ENCODE measurements at places on chromosomes 5 and 9.
A peak's percentile ranks its signal among the peaks of the same experiment; 100 is the strongest.

DNA sequence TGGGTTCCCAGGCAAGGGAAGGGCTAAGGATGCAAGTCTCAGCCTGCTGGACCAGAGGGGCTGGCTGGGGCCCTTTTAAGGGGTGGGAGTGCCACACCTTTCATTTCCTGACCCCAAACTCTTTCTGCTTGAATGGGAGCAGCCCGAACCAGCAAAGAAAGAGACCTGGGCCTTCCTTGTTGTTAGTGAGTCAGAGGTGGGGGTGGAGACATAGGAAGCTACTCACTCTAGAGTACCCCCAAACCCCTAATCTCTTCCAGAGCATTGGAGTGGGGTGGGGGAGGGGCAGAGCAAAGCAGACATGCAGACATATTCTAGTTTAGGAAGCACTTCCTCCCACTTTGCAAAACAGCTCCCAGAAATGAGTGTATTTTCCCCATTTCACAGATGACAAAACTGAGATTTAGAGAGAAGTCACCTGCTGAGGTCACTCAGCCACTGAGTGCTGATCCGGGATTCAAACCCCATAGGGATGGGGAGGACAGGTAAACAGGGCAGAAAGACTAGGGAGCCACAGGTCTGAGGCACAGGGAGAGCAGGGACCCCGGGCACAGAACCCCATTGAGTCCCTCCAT is 6.0 kb upstream of the AQP3 start:
- no peak for DNase-seq

GRCh38 chr9:75612754-75613153 is 277.7 kb upstream of the PCSK5 start:
- DNase-seq = no peak

GRCh38 chr9:129174724-129175514 is 3.1 kb downstream of the IER5L start:
- no peak for DNase-seq

DNA sequence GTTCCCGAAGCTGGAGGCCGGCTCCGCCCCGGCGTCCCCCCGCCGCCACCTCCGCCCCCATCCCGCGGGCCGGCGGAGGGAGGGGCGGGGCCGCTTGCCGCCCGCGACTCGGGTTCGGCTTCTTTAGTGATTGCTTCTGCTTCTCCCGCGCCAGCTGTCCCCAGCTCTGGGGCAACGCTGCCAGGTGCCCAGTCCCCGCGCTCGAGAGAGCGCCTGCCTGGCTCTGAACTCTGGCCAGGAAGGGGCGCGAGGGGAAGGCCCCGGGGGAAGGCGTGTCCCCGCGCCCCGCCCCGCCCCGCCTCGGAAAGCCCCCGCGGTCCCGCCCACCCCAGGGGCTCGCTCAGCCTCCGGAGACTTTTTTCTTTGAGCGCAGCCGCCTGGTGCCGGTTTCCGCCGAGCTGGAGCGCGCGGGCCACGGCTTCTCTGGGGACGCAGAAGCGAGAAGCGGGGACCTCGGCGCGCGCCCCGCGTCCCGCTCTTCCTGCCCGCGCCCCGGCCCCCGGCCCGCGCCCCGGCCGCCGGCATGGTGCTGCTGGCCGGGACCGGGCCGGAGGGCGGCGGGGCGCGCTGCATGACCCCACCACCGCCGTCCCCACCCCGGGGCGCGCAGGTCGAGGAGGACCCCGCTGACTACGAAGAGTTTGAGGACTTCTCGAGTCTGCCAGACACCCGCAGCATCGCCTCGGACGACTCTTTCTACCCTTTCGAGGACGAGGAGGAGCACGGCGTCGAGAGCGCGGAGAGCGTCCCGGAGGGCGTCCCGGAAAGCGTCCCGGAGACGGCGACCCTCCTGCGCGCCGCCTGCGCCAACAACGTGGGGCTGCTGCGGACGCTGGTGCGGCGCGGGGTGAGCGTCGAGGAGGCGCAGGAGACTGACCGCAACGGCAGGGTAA is at the start of gene ANKRD33B:
Gene ANKRD33B, plus strand, starts transcription at position 126 of the 893 bp plus-strand sequence. Its CDS starts 398 bp downstream, at position 524.
- DNase-seq = no peak

GRCh38 chr5:72612810-72613209 is 105.6 kb upstream of the ZNF366 start:
- DNase-seq = no peak

DNA sequence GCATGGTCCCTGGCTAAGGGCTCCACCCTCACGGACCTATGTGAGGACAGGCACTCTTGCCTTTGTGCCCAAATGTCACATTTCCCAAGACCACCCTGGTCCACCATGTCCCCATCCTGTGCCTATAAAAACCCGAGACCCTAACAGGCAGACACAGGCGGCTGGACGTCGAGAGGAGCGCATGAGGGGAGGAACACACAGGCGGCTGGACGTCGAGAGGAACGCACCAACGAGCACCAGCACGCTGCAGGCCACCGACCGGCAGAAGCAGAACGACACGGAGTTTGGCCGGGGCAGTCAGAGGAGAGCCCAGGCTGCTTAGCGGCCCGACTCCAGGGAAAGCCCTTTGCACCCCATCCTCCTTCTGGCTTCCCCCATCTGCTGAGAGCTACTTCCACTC is 119.9 kb downstream of the ADAMTS2 start:
- DNase-seq = no peak

DNA sequence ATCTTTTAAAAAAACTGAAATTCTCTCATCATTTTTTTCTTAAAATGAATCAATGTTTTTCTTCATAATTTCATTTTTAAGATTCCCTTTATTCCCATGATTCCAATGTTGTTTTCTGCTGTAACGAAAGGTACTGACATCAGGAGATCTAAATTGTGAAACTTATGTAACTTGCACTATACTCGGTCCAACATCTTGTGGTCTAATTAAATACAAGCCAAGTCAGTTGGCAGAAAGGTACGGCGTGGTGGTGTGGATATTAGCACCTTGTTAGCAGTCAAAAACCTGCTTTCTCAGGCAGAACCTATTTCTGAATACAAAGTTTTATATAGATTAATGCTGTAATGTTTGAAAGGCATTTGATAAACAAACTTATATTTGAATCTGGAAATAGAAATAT is 20.1 kb downstream of the RORB start:
- no peak for DNase-seq

- no peak for DNase-seq
Observed at GRCh38 chr5:179792612-179793467, 946 bp upstream of the LTC4S start.

DNA sequence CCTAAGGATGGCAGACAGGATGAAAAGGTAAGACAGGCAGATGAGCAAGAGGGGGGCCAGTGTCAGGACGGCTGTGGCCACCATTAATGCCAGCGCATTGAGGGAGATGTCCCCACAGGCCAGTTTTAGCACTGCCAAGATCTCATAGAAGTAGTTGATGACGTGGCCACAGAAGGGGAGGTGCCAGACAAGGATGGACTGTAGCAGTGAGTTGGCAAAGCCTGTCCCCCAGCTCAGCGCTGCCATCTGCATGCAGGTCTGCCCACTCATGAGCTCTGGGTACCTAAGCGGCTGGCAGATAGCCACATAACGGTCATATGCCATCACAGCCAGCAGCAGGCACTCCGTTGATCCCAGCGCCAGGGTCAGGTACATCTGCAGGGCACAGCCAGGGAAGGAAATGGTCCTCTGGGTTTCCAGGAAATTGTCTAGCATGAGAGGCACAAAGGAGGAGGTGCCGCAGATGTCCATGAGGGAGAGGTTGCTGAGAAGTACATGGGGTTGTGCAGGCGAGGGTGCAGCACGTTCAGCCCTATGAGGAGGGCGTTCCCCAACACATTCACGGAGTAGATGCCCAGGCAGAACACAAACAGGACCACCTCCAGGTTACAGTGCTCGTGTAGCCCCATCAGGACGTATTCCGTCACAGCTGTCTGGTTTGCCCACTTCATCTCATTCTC is 10.8 kb downstream of the OR13J1 start:
- DNase-seq = peak; percentile 80

- no peak for DNase-seq
Observed at GRCh38 chr5:74240783-74241750, 399.5 kb downstream of the ENC1 start.

DNA sequence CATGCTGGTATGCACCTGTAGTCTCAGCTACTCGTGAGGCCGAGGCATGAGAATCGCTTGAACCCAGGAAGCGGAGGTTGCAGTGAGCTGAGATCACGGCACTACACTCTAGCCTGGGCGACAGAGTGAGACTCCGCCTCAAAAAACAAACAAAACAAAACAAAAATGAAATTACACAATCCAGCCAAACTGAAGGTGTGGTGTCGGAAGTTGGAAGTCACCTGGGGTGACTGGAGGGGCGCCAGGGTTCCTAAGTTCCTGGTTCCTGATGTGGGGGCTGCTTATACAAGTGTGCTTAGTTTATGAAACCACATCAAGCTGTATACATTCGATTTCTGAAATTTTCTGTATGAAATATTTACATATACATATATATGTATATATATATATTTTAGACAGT is 3.7 kb upstream of the DOLPP1 start:
- no peak for DNase-seq

GRCh38 chr5:109690242-109690974 is 681 bp downstream of the MAN2A1 start:
- no peak for DNase-seq

DNA sequence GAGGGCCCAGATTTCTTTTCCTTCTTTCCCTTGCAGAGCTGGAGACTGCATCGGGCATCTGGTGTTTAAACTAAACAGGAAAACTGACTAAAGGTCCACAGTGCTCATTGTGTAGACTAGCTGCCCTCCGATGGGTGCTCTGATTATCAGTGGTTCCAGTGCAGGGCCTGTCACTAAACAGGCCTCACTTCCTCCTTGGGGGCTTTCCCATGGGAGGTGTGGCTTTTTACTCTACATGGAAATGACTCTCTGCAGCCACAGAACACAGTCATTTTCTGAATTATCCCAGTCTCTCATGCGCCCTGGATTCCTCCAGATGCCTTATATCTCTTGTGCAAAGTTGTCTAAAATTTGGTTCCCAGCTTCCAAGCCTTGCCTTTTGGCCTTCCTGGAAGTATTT is 199.2 kb downstream of the TRIO start:
- no peak for DNase-seq

DNA sequence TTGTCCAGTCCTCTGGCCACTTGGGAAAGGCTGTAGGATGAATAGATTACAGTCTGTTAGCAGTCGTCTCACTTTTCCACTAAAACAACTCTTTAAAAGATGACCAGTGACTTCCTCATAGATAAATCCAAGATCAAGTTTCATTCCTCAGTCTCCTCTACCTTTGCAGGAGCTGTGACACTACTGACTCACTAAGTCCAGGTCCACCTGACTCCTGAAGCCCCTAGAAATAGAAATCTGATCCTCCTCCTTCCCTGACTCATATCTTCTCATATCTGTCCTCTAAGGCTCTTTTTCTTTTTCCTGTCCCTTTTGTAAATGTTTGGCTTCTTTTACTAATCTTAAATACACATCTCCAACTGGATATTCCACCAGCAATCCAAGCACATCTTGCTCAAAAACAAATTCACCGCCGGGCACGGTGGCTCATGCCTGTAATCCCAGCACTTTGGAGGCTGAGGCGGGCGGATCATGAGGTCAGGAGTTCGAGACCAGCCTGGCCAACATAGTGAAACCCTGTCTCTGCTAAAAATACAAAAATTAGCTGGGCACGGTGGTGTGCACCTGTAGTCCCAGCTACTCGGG is 2.6 kb downstream of the CCDC125 start:
- DNase-seq = no peak

DNA sequence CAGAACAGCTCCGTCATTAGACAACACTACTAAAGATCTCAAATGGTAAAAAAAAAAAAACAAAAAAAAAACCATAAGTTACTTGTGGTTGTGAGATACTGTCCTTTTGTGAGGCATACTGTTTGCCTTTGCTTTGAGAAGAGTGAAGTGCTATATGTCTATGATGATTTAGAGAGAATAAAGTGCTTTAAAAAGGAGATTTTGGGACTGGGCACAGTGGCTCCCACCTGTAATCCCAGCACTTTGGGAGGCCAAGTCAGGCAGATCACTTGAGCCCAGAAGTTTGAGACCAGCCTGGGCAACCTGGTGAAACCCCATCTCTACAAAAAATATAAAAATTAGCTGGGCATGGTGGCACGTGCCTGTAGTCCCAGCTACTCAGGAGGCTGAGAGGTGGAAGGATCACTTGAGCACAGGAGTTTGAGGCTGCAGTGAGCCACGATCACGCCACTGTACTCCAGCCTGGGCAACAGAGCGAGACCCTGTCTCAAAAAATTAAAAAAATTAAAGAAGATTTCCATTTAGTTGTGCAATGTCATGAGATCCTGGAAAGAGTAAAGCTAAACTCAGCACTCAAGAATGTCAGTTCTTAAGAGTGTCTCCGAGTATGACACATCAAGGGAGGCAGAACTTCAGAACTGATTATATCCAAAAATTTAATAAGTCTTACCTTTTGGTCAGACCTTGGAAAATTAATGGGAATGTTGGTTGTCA is 87.3 kb downstream of the PRDM6 start:
- DNase-seq = no peak

Measured in vagina (tissue), 2 donors.